ENCODE measurements at places on chromosomes 1 and 21.
A peak's percentile ranks its signal among the peaks of the same experiment; 100 is the strongest.

- DNase-seq = no peak
Measured at GRCh38 chr21:44748621-44749020, 37.2 kb upstream of the TSPEAR start.

DNA sequence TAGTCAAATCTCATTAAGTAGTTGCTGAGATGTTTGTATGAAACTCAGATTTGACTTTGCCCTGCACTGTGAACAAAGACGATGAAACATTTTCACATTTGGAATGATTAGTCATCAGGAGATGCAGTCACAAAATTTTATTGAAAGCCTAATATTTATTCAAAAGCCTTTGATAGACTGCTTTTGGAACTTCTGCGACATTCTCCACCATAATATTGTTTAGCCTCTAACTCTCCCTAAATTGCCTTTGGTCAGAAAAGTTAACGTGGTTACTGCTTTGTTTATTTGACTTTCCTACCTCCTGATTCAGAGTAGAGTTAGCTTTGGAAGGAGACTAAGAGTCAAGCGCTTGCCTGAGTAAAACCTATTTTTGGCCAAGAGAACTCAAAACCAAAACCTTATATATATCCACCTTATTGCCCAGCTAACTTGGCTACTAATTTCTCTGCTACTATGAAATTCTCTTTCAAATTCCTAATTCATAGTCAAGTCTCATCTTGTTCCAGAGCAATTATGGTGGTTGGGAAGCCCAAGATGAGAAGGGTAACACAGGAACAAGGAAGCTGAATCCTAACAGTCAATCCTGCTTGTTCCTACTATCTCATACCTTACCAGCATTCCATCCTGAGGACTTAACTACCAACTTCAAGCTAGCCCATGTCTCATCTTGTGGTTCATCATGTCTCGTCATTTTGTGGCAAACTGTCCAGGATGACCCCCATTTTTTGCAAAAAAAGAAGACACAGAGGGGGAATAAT is 429.6 kb downstream of the USP25 start:
- no peak for DNase-seq

DNA sequence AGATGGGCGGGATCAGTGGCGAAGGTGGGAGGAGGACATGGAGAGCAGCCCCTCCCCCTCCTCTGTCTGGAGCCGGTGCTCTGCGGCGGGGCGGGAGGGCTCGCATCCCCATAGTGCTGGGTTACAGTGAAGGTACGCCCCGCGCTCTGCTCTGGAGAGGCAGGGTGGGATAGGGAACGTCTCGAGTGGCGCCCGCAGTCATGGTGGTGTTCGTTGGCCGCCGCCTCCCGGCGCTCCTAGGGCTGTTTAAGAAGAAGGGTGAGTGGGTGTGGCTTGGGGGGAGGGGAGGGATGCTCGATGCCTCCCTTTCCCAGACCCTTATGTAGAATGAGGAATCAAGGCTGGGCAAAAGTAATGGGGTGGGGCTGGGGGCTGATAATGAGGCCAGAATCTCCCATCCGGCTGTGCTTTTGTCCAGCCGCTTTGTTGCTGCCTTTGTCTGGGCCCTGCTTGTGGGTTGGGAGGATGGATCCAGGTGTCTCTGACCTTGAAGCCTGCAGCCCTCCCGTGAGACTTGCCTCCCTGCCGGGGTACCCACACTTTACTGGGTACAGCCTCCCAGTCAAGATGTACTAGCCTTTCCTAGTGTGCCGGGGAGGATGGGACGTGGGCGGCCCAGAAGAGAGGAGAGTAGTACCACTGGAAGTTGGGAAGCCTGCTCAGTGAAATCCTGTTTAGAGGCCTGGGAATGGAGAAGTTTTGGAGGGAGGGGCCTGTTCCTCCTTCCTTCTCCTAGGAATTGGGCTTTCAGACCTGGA is 51.4 kb downstream of the YARS1 start:
- no peak for DNase-seq

DNA sequence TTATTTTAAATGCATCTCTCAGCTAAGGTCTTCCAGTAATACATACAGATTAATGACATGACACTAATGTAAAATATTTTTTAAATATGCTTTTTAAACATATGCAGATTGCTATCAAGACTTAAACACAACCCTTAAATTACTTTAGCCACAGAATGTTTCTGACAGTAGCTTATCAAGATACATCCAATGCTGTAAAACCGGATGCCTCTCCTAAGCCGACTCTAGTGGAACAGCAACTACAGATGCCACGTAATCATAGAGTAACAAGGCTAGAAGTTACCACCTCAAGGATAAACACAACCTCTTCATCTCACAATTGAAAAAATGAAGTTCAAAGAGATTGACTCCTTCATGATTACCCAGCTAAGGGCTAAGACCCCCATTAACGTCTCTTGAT is 68.4 kb downstream of the ZZZ3 start:
- DNase-seq = no peak

- DNase-seq = no peak
Measured at GRCh38 chr1:187877220-187877619, 1048.5 kb downstream of the PLA2G4A start.

- DNase-seq = peak; percentile 3
Measured at GRCh38 chr1:12113433-12114339, 50.6 kb downstream of the TNFRSF8 start.

- DNase-seq = peak; percentile 54
Measured at GRCh38 chr1:94067196-94067595, 53.8 kb downstream of the ABCA4 start.

DNA sequence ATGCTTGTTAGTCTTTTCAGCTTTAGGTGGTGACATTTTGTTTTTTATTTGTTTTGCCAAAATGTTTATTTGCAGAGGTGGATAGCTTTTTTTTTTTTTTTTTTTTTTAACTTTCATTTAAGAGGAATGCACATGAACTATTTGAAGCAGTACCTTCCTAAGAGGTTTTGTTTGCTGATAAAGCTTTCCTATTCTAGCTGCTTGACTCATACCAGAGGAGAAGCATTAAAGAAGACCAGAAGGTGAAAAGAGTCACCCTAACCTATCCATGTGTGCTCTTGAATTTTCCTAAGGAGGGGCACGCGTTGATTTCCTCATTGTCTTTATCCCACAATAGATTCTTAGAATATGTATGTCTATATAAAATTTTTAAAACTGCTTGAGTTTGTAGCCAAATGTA is 57.7 kb downstream of the PRDM2 start:
- no peak for DNase-seq

DNA sequence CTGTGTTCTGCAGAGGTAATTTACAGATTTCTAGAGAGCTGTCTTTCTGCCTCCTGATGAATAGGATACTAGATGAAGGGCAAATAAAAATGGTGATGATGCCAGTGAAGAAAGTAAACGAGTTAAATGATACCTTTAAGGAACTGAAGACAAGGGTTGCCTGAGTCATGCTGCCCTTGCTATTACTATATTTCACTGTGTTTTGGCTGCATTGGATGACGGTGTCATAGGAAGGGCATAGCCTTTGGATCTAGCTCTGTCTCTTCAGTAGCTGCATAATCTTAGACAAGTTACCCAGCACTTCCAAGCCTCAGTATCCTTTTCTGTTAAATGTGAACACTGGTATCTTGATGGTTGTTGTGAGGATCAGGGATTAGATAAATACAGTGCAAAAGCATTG is 131.5 kb upstream of the FGGY start:
- DNase-seq = no peak

GRCh38 chr1:210448297-210448892 is 119.7 kb downstream of the HHAT start:
- peak; percentile 75 for DNase-seq

DNA sequence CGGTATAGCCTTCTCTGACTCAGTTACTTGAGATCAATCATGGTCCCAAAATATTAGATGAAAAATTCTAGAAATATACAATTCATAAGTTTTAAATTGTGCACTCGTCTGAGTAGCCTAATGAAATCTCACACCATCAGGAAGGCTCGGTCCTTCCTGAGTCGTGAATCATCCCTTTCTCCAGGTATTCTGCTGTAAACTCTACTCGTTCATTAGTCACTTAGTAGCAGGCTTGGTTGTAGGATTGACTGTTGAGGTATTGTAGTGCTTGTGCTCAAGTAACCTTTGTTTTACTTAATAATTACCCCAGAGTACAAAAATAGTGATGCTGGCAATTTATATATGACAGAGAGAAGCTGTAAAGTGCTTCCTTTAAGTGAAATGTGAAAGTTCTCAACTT is 238.7 kb downstream of the OLFM3 start:
- no peak for DNase-seq
